ENCODE measurements at places on chromosomes 12 and 14.

GRCh38 chr12:8991371-8992345 is 2.3 kb downstream of the KLRG1 start:
- DNase-seq: no peak

DNA sequence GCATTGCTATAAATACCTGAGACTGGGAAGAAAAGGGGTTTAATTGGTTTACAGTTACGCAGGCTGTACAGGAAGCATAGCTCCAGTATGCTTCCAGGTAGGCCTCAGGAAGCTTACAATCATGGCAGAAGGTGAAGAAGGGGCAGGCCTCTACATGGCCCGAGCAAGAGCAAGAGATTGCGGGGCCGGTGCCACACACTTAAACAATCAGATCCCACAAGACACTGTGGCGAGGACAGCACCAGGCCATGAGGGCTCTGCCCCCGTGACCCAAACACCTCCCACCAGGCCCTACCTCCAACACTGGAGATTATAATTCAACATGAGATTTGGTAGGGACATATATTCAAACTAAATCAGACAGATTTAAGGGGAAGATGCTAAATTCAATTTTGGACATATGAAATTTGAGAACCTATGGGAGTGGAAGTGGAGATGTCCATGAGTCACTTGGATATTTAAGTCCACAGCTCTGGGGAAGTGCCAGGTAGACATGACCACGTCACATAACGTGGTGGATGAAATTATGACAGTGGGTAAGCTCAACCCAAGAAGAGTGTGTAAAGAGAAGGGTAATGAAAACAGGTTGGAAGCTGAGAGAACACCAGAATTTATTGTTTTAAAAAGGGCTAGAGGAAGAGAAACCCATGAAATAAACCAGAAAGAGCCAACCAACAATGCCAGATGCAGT is 1.5 kb upstream of the LTA4H start:
- no peak for DNase-seq

DNA sequence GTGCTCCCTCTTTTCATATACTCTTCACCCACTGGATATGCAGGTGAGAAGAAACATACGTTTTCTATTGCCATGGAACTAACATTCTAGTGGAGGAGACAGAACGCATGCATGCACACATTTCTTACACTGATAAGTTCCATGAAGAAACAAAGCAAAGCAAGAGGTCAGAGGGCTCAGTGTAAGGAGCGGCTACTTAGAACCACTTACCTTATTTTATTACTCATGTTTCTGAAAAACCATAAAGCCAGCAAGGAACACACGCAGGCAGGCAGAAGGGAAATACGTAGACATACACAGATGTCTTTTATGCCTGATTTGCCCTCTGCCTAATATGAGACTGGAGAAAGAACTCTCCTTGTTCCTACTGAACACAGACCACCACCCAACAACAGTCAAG is 362.9 kb downstream of the TMEM132D start:
- no peak for DNase-seq

DNA sequence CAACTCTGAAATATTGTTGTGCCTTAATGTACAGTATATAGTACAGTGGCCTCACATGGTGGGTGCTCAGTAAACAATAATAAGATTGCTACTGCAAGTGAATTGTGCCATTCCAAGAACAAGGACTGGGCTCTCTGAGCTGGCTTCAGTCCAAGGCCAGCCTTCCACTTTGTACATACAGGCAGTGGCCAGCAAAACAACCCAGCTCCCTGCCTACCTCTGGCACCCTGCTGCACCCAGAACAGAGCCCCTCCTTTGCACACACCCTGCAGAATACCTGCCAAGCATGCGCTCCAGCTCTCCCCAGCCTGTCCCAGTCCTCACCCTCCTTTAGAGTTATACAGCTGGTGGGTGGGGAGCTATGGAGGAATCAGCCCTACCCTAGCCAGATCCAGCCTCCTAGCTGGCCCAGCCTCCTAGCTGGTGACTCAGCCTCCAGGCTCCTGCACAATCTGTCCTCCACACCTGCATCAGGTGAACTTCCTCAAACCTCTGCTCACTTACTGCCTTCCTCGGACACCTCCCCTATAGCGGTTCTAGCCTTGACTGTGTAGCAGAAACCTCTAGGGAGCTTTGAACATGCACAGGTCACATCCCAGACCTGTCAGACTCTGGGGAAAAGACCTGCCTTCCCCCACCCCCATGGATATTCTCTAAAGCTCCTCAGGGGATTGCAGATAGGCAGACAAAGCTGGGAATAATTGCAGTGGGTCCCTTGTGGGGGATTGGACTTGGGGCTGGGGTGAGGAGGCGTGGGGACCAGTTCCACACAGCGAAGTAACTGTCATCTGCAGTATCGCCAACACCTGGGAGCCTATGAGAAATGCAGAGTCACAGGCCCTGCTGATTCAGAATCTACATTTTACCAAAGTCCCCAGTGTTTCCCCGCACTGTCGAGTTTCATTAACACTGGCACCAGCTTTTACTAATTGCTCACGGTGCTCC is 17.9 kb downstream of the ZDHHC22 start:
- DNase-seq: no peak

- no peak for DNase-seq
Measured at GRCh38 chr12:106048676-106049075, 90.1 kb downstream of the NUAK1 start.

- DNase-seq: no peak
Measured at GRCh38 chr12:109730306-109731145, 16.9 kb downstream of the FAM222A start.
